Right ventricle myocardium inferior (tissue), 1 donor: ENCODE measurements at places on chromosomes 2 and 18. TPM values are rescaled to one million over a fixed set of nuclear protein-coding genes. Genes with fewer than 3 reads are reported as not detected.

The VWA3B gene
- 0.38 TPM for total RNA-seq

The IGFBP5 gene
- 156 TPM for total RNA-seq

The NGEF gene
- 0.51 TPM for total RNA-seq

The ERLEC1 gene
- 33.9 TPM for total RNA-seq

The MATN3 gene
- total RNA-seq, result 0.19 TPM

The PRKAG3 gene
- total RNA-seq, result not detected

The ST3GAL5 gene
- total RNA-seq, result 6.8 TPM

The CCDC121 gene
- total RNA-seq, result 6.2 TPM
